ENCODE measurements at places on chromosomes 13 and 19. TPM values are rescaled to one million over a fixed set of nuclear protein-coding genes. Genes with fewer than 3 reads are reported as not detected.

Gene AMH
- 2.2 TPM for total RNA-seq

Gene SWSAP1
- 0.94 TPM for total RNA-seq

Gene MAMSTR
- total RNA-seq: 1.3 TPM

Gene EPN1
- total RNA-seq: 33.8 TPM

Gene CCNA1
- 6.9 TPM for total RNA-seq
